ENCODE measurements at places on chromosomes 16 and 17.

DNA sequence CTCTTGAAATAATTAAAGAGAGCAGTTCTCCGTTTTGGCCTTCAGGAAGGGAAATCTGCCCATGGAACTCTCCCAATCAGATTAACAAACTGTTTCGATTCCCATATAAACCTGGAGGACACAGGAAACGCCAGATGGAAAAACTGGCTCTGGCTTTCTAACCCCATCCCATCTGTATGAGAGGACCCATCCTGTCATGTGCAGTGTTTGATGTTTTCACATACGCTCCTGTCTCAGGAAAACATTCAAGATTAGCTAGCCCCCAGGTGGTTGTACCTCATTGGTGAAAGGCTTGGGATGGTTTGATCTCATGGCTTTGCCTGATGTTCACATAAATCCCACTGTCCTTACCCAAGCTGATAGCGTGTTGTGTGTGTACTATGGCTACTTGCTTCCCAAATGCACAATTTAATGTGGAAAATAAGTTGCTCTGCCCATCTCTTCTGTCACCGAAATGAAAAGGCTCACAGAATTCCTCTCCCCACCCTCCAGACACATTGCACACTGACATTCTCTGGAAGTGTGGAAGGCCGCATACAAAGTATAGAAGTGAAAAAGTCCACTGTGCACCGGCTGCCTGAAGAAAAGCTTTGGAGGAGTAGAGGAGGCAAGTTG lies 18.2 kb upstream of the ERN1 start:
- DNase-seq, result no peak

DNA sequence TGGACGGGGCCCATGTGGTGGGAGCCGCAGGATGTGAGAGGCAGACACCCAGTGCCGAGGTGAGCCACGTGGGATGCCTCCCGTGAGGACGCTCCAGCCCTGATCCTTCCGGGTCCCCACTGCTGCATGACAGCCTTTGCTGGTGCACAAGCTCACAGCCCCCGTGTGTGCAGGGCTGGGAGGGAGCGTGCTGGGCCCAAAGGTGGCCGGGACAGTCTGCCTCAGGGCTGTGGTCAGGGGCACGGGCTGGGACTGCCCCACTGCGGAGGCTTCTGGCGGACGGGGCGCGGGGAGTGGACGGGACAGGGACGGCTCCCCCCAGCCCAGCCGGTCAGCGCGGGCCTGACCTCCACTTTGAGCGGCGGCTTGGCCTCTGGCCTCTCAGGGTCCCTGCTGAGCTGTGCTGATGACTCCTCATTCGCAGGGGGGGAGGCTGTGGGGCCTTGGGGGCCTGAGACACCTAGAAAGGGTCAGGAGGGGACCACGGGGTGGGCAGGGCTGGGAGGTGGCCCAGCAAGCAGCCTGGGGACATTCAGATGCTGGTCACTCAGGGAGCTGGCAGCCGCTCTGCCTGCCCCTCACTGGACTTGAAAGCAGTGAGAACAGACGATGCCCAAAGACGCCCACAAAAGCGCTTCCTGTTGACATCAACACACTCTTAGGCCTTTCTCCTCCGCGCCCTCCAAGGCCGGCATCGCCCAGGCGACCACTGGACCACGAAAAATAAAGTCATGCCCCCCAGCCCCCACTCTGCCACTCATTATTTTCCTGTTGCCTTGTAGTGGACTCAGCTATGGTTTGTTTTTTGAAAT lies 9.3 kb upstream of the METRNL start:
- DNase-seq, result no peak

DNA sequence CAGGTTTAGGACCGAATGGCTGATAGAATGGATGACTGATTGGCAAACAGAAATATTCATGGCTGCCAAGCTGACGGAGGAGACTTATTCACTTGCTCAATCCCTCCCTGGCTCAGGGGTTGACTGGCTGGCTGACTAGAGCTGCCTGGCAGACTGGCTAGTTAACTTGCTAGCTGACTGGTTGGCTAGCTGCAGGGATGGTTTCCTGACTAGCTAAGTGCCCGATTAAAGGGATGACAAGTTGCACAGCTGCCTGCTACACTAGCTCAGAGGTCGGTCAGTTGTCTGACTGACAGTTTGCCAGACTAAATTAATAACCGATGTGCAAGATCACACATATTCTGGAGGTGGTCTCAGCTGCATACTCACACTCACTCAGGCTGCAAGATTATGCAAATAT lies 1208.4 kb upstream of the CDH8 start:
- no peak for DNase-seq

- DNase-seq, result no peak
These were observed 65.5 kb downstream of the IRX6 start for GRCh38 chr16:55389426-55390073.

DNA sequence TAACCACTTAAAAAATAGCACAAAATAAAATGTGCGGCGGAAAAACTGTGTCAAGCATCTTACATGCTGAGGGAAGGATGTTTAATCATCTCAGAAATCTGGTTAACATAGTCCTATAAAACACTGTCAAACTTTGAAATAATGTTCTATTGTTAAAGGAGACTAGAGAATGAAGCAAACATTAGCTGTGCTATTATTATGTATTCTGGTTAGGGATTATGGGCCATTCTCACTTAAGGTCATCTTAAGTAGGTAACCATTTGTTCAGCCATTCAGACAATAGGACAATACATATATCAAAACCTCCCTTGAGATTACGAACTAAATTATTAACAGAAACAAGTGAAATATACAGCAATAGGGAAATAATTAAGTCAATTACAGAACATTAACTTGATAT lies 24.7 kb downstream of the GRB2 start:
- DNase-seq, result no peak

DNA sequence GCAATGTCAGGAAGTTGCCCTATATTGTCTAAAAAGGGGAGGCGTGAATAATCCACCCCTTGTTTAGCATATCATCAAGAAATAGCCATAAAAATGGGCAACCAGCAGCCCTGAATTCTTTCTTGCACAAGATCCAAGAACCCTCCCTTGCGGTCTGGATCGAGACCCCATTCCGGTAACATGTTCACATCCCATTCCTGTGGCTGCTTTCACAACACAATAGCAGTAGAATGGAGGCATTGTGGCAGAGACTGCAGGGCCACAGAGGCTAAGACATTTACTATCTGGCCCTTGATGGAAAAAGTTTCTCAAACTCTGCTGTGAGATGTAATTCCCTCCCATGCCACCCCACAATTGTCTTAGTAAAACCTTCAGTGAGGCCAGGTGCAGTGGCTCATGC lies 73.2 kb downstream of the RMI2 start:
- no peak for DNase-seq

GRCh38 chr17:75540923-75541503 lies 15.5 kb downstream of the LLGL2 start:
- DNase-seq, result no peak

GRCh38 chr17:10226930-10227695 lies 28.7 kb upstream of the GAS7 start:
- peak; percentile 63 for DNase-seq

- DNase-seq, result no peak
These were observed 12.2 kb upstream of the TERF2 start for GRCh38 chr16:69397821-69398521.

DNA sequence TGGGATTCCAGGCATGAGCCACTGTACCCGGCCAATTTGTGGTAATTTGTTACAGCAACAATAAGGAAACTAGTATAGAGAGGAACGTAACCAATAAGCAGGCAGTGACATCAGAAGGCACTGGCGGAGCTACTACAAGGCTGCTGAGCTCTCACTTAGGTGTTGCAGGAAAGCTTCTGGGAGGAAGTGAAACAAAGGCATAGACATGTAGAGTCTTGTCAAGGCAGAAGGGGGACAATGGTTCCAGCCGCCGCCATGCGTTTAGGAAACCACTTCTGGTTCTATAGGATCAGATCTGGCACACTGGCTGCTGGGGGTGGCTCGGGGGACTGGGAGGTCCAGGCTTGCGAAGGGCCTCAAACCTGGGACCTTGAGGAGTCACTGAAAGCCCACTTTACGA lies 9.4 kb upstream of the CPSF4L start:
- DNase-seq, result no peak

GRCh38 chr17:31523862-31524730 lies 132.6 kb downstream of the RAB11FIP4 start:
- DNase-seq, result no peak

Data from activated T-cell treated with anti-CD3 and anti-CD28 coated beads, Interleukin-2, amount 50 U/mL, for 48 hours (primary cell).